ENCODE measurements at places on chromosomes 4 and X.

DNA sequence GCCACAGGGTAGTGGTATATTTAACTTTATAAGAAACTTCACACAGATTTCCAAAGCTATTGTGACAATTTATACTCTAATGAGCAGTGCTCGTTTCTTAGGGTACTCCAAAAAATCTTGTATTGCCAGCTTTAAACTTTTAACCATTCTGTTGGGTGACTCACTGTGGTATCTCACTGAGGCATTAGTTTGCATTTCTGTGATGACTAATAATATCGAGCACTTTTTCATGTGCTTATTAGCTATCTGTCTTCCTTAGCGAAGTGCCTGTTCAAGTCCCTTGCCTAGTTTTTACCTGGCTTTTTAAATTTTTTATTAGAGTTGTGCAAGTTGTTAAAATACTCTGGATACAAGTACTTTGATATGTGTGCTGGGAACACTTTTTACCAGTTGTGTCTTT is 5.5 kb downstream of the PNMA3 start:
- no peak for DNase-seq

DNA sequence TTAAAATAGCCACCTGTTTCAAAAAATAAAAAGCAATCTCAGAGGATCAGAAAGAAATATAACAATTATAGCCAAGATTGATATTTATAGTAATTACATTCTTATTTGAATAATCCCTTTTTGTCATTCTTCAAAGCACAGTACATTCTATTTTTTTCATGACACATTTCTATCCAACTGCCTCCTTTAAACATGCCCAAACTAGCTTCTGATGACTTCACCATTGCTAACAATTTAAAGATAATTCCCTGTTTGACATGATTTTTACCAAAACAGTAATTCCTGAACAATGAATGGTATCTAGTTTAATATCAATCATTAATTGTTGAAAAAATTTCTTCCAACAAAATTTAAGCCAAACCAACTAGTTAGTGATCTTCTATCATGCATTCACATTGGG is 172.4 kb downstream of the SNCA start:
- DNase-seq = no peak

DNA sequence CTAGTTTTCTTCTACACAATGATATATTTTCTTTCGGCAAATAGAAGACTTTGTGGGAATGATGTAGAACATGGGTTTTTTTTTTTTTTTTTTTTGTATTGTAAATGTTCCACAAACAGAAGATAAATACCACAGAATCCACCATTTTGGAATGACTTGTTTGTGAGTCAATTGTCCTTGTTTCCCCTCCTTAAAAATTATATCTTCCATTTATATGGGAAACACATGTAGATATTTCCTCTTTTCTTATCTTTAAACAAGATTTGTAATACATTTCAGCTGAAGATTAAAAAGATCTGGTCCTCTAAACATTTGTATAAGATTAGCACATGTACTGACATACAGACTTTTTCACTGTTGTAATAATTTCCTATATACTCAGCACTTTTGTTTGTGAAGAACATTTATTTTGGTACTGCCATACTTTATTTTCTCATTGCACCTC is 304.6 kb downstream of the SPRY1 start:
- no peak for DNase-seq

- no peak for DNase-seq
These were observed 2.6 kb upstream of the ZFP42 start for GRCh38 chr4:187992971-187993370.

GRCh38 chr4:187065396-187065795 is 341.7 kb upstream of the FAT1 start:
- DNase-seq = no peak

DNA sequence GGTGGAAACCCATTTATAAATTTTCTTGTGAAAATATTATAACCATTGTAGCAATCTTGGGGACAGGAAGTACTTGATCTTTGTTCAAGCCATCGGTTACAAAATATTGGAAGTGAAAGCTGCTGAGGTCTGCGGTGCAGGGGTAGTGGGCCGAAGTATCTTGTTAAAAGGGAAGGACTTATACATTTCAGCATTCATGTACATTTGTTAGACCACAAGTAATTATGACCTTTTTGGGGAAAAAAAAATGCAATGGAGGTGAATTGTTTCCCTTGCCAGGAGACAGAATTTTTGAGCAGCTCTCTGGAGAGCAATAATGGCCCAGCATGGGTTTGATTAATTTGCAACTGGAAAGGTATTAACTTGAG is 121.3 kb downstream of the EGF start:
- no peak for DNase-seq

DNA sequence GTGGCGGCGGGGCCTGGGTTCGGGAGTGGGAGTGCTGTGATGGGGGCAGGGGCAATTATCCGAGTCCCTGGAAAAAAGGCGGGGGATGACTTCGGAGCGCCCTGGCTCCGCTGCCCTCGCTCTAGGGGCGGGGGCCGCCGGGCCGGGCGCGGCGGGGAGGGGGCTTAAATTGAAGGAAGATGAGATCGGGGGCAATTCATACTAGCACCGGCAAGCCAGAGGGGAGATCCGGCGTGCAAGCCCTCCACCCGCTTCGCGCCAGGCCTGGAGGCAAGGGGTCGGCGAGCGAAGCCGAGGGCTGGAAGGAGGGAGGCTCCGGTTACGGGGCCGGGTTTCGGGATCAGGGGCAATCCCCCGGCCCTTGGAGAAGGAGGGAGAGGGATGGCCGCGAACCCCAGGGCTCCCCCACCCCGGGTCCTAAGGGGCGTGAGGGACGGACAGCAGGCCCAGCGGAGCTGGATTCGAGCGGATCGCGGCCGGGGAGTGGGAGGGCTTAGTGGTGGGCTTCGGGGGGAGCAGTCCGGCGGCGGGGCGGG is 1.2 kb downstream of the BCORL1 start:
- no peak for DNase-seq

DNA sequence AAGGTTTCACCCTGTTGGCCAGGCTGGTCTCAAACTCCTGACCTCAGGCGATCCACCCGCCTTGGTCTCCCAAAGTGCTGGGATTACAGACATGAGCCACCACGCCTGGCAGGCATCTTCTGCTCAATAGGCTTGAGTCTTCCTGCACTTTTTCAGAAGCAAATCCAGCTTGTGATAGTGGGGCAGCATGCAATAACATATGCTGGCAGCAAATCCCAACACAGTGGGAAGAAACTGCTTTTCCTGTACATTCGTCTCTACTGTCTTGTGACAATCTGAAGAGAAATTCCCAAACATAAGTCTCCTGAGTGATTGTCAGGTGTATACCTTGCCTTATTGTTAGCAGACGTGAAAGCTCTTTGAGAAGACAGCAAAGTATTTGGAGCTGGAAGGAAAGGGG is 145.7 kb downstream of the PALLD start:
- no peak for DNase-seq

DNA sequence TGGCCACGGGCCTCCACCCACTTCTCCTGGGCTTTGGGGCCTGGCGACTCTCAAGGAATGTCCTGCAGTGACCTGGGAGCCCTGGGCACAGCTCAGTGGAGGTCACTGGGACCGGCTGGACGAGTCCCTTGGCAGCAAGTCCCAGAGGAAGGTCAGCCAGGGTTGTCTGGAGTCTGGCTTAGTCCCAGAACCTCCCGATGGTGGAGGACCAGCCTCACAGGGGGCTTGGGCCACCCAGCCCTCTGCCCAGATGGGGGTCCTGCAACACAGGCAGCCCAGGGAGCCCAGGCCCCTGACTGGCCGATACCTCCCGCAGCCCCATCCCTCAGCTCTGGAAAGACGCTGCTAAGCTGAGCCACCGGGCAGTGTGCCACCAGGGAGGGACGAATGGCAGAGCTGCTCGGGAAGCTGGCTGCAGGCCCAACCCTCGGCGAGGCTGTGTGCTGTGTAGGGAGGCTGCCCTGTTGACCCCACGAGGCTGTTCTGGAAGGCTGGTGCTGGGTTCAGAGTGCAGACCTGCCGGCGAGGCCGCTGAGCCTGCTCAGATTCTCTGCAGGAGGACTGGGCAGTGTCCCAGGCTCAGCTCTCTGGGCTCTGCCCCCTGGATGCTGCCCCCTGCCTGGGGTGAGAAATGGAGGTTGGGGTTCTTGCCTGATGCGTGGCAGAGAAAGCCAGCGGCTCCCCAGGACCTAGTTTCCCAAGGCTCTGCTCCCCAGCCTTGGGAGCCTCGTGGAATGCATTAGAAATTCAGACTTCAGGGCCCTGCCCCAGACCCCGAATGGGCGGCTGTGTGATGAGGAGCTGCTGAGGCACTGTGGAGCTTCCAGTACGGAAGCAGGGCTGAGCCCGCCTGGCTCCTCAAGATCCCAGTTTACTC is 61.7 kb downstream of the ADRA2C start:
- no peak for DNase-seq

GRCh38 chrX:52078131-52078530 is 9.1 kb upstream of the MAGED4B start:
- no peak for DNase-seq

GRCh38 chr4:151646322-151646721 is 114.5 kb downstream of the GATB start:
- no peak for DNase-seq

DNA sequence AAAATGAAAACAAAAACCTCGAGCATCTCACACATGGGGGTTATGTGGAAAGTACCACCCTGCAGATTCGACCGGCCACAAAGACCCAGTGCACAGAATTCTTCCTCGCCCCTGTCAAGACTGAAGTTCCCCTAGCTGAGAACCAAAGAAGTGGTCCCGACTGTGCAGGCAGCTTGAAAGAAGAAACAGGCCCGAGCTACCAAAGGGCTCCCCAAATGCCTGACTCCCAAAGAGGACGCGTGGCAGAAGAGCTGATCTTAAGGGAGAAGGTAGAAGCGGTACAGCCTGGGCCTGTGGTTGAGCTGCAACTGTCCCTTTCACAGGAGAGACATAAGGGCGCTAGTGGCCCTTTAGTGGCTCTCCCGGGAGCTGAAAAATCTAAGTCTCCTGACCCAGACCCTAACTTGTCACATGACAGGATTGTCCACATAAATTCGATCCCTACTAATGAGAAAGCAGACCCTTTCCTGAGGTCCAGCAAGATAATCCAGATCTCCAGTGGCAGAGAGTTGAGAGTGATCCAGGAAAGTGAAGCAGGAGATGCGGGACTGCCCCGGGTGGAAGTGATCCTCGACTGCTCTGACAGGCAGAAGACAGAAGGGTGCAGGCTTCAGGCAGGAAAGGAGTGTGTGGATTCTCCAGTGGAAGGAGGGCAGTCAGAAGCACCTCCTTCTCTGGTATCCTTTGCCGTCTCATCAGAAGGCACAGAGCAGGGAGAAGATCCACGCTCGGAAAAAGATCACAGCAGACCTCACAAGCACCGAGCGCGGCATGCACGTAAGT is 108.8 kb upstream of the MYOZ2 start:
- DNase-seq = no peak
